ENCODE measurements at places on chromosomes 2 and 18.

- DNase-seq, result no peak
Observed at GRCh38 chr2:197037863-197038398, 111.4 kb upstream of the PGAP1 start.

DNA sequence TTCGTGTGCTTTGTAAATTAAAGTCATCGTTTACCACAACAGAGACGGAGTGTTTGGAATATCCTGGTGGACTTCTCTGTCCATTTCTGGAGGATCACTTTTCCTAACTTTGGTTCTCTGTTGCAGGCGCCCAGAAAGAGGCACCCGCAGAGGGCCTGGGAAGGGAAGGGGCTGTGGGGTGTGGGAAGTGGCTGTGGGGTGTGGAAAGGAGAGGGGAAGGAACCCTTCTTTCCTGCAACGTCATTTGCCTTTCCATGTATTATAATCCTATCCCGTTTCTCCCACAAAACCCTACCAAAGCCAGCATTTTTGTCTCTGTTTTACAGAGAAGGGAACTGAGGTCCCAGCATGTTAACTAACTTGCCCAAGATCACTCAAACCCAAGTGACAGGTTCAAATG is 210.0 kb downstream of the KLHL29 start:
- DNase-seq, result no peak

DNA sequence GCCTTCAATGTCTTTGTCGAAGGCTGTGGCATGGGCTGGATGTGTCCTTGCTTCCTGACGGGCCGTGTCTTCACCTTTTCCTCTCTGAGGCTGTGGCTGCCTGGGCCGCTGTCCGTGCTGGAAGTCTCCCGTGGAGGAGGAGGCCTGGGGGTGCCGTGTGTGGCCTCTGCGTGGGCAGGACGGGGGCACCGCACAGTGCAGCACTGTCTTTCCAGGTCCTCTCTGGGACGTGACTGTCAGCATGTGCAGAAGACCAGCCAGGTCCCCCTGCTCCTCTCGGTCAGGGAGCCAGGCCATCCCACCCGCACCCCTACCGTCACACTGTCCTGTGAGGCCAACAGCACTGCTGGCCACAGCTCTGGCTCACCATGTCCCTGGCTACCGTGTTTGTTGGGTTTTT is 64.4 kb upstream of the ZNF236 start:
- no peak for DNase-seq

- no peak for DNase-seq
Observed at GRCh38 chr2:145587922-145588321, 1068.0 kb upstream of the ZEB2 start.

- DNase-seq, result no peak
Observed at GRCh38 chr18:66754335-66754734, 150.4 kb upstream of the CDH19 start.

- no peak for DNase-seq
Observed at GRCh38 chr18:29171892-29172755, 995.2 kb upstream of the CDH2 start.

- no peak for DNase-seq
Observed at GRCh38 chr2:234102112-234102511, 51.6 kb downstream of the SPP2 start.

- no peak for DNase-seq
Observed at GRCh38 chr2:21539685-21540084, 415.9 kb downstream of the TDRD15 start.

DNA sequence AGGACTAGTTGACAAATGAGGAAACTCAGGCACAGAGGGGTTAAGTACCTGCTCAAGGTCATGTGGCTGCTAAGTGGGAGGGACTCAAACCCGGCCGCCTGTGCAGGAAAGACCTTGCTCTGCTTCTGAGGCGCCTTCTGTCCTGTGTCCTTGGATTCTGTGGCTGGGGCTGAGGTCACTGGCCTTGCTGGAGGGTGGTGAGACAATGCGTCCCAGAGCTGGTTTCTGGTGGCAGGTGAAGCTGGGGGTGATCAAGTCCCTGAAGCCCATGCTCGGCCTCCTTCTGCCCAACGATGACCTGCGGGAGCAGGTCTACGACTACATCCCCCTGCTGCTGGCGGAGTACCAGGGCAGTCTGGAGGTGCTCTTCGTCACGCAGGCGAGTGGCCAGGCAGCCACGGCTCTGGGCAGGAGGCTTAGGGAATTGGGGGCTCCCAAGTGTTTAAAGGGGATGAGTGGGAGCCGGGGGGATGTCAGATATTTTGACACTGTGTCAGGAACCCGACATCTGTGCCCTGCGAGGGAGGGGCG is 16.1 kb downstream of the MROH2A start:
- no peak for DNase-seq

- peak; percentile 47 for DNase-seq
Observed at GRCh38 chr2:98508709-98509066, 64.0 kb downstream of the INPP4A start.

- DNase-seq, result no peak
Observed at GRCh38 chr2:44707945-44708660, 233.4 kb upstream of the SIX3 start.

GRCh38 chr2:75077909-75078308 is 119.5 kb downstream of the POLE4 start:
- no peak for DNase-seq

DNA sequence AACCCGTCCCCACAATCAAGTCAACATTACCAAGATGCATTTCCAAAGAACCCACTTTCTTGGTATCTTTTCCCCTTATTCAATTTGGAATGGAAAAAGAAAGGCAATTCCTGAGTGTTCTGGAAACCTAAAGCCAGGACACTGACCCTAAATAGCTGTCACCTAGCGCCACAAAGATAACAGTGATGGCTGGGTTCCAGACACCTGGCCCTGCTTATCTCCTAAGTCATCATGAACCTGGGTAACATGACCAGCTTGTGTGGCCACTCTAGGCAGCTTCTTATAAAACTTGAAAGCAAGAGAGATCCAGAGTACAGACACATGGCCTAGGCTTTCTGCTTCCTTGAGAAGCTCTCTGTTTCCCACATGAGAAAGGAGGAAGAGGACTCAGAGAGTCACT is 95.4 kb downstream of the BOD1L2 start:
- DNase-seq, result no peak

- no peak for DNase-seq
Observed at GRCh38 chr2:108228537-108228936, 11.2 kb upstream of the SULT1C3 start.

GRCh38 chr2:23803264-23803964 is 123.5 kb downstream of the ATAD2B start:
- DNase-seq, result no peak

DNA sequence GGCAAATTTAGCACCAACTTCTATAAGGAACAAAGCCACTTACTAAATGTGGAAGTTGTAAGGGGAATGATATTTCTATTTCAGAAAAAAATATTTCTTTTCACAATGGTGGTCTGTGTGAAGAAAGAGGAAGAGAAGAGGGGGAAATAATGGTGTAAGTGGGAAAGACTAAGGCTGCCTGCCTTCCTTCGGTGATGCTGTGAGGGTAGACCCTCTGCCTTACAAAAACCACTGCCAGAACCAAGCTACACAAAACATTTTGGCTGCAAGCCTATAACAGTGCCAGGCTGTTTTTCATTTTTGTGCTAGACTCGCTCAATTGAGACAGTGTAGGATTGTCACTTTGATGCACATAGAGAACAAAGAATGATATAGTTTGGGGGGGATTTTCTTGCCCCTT is 286.6 kb downstream of the ZEB2 start:
- DNase-seq, result no peak

- DNase-seq, result no peak
Observed at GRCh38 chr2:221203125-221203524, 369.0 kb downstream of the EPHA4 start.

- DNase-seq, result peak; percentile 95
Observed at GRCh38 chr2:64750817-64751285, 97.1 kb upstream of the SERTAD2 start.
